Stimulated activated naive B cell treated with anti-CD40 and anti-IgM and Interleukin-4, amounts not matched to agents 10 μg/mL and 1 μg/mL and 100 μg/mL, for 72 hours (primary cell): ENCODE measurements at places on chromosomes 12 and 14.

GRCh38 chr14:71096947-71097346 is 189.7 kb downstream of the PCNX1 start:
- no peak overlapping the region for H3K4me3 ChIP-seq
- peaks cover 2% of the 10 kb centered on the region for H3K4me1 ChIP-seq
- H3K36me3 ChIP-seq: peaks cover 23% of the 10 kb centered on the region
- H3K27me3 ChIP-seq: no peaks in the 10 kb centered on the region

DNA sequence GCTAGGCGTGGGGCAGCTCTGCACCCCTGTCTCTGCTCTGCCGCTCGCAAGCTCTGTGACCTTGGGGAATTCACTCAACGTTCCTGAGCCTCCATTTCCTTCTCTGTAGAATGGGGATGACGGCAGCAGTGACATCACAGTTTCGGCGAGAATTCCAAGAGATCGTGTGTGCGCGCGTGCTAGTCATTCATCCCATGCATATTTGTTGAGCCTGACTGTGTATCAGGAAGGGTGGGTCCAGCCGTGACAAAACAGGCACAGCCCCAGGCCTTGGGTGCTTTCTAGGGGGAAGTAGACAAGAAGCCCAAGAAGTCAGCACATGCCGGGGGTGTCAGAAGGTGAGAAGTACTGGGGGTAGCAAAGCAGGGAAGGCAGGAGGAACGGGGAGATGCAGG is 145.6 kb upstream of the NCOR2 start:
- peak overlapping the region; percentile 94 for H3K27ac ChIP-seq
- DNase-seq: peak; percentile 32
- H3K27me3 ChIP-seq: peaks cover 3% of the 10 kb centered on the region
- no peaks in the 10 kb centered on the region for H3K36me3 ChIP-seq
- peak overlapping the region; percentile 61 for H3K4me3 ChIP-seq
- H3K4me1 ChIP-seq: peaks cover 40% of the 10 kb centered on the region

DNA sequence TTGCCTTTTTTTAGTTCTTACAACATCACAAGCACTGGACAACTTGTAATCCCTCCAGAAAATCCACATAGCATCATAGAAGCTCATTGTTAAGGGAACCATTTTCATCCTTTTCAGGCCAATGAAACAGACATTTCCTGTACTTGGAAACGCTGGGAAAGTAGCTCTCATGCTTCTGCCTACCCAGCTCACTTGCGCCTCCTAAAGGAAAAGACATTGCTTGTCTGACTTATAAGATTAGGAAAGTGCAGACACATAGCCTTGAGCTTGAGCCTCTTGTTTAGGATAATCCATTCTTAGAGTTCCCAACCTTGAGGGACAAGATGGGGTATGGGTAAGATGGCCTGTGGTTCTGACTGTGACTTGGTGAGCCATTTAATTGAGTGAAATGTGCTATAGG is 589.5 kb downstream of the NOVA1 start:
- no peaks in the 10 kb centered on the region for H3K36me3 ChIP-seq
- H3K4me3 ChIP-seq: no peak overlapping the region
- H3K4me1 ChIP-seq: no peaks in the 10 kb centered on the region
- DNase-seq: no peak
- H3K27me3 ChIP-seq: no peaks in the 10 kb centered on the region

DNA sequence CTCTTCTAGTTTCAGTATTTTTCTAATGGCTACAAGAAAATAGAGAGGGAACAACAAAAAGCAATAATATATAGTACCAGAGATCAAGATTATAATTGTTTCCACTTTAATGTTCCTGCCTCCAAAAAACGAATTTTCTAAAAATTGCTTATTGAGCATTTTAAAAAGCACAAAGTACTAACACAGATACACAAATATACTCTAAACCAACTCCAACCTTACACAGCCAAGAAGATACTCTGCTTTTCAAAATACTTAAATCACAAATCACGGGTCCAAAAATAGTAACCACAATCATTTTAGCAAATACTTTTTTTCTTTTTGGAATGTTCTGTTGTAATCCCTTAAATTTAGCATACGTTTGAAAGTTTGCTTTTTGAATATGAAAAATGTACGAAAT is 2.0 kb downstream of the YAF2 start:
- no peak overlapping the region for H3K27ac ChIP-seq
- peaks cover 31% of the 10 kb centered on the region for H3K4me1 ChIP-seq
- H3K36me3 ChIP-seq: peaks cover 4% of the 10 kb centered on the region
- no peaks in the 10 kb centered on the region for H3K27me3 ChIP-seq

DNA sequence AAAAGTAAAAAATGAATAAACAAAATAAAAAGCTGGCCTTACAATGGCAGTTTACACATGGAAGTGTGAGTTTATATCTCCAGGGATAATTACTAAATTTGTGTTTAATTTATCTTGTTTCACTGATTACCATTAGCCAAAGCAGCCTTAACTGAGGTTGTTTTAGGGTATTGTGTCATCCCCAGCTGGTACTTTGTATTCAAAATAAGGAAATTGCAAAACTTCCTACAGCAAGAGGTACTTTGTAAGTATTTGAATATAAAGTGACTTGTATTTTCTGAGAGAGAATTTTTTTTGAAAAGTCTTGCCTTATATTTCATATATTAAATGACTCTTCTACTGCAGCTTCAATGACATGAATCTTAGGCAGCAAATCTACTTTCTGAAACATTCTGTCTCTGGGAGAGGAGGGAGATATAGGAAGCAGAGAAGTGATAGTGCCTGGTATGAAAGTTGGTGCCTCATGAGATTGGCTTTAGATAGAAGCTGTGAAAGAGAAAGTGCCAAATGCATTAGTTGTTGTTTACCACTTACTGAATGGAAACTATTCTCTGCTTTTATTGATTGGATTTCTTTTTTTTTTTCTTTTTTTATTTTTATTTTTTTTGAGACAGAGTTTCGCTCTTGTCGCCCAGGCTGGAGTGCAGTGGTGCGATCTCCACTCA is 6.7 kb downstream of the FNTB start:
- DNase-seq: no peak
- no peaks in the 10 kb centered on the region for H3K27me3 ChIP-seq
- peaks cover 3% of the 10 kb centered on the region for H3K36me3 ChIP-seq
- H3K4me3 ChIP-seq: no peak overlapping the region
- H3K27ac ChIP-seq: no peak overlapping the region

GRCh38 chr12:105748806-105749600 is 389.8 kb downstream of the NUAK1 start:
- no peak overlapping the region for H3K27ac ChIP-seq
- H3K4me3 ChIP-seq: no peak overlapping the region
- no peak for DNase-seq
- no peaks in the 10 kb centered on the region for H3K36me3 ChIP-seq

- H3K4me3 ChIP-seq: no peak overlapping the region
- H3K27me3 ChIP-seq: no peaks in the 10 kb centered on the region
- no peaks in the 10 kb centered on the region for H3K4me1 ChIP-seq
- H3K27ac ChIP-seq: no peak overlapping the region
- no peak for DNase-seq
- peaks cover 6% of the 10 kb centered on the region for H3K36me3 ChIP-seq
Measured at GRCh38 chr14:75859746-75860145, 122.0 kb downstream of the TGFB3 start.

DNA sequence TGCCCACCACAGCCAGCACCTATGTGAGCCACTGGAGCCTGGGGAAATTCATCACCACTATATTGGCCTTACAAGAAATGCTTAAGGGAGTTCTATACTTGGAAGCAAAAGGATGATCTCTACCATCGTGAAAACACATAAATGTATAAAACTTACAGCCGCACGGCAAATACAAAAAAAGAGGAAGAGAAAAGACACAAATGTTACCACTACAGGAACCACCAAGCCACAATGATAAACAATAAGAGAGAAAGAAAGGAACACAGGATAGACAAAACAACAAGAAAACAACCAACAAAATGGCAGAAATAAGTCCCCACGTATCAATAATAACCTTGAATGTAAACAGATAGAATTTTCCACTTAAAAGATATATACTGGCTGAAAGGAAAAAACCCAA is 267.5 kb downstream of the TMEM121 start:
- no peak for DNase-seq
- peak overlapping the region; percentile 40 for H3K4me3 ChIP-seq
- H3K27ac ChIP-seq: peak overlapping the region; percentile 44

DNA sequence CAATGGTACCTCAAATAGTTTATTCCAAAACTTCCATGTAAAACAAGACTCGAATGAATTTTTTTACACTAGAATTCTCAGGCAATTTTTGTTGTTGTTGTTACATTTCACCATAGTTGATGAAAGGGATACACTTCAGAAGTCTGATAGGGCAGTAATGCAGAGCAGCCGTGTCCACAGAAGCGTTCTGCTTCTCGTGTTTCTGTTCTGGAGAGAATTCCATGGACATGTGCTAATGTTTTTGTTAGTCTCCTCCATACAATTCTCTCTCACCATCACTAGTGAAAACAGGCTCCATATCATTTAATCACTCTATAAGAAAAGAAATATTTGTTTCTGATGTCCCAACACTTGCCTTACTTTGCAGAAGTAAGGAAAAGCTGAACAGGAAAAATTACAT is 606.1 kb downstream of the SLC16A7 start:
- H3K36me3 ChIP-seq: no peaks in the 10 kb centered on the region
- H3K4me3 ChIP-seq: no peak overlapping the region
- no peak for DNase-seq
- no peaks in the 10 kb centered on the region for H3K27me3 ChIP-seq
- no peak overlapping the region for H3K27ac ChIP-seq

DNA sequence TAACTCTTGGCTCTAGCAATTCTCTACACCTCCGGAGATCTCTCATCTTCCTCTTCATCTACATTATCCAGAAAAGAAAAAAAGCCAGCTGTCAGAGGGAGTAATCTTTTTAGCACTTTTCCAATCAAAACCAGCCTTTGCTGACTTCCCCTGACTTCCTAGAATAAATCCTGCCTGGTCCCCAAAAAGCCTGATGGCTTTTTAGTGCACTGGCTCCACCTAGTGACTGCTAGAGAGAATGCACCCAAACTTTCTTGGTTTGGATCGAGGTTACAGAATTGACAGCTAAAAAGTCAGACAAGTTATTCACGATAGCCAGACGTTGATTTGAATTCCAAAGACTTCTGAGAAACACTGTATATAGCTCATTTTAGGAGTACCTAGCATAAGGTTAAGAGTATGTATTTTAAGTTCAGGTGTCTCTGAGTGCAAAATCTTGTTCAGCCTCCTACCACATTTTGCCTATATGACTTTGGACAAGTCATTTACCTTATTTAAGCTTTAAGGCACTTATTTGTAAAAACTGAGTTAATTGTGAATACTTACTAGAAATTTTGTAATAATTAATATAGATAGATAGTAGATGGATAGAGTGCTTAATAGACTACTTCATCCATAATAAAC is 185.7 kb upstream of the GRIN2B start:
- H3K4me1 ChIP-seq: peaks cover 17% of the 10 kb centered on the region
- no peaks in the 10 kb centered on the region for H3K27me3 ChIP-seq
- DNase-seq: no peak
- H3K4me3 ChIP-seq: no peak overlapping the region

- DNase-seq: no peak
- peaks cover 82% of the 10 kb centered on the region for H3K4me1 ChIP-seq
- peaks cover 52% of the 10 kb centered on the region for H3K36me3 ChIP-seq
Measured at GRCh38 chr12:57107456-57108155, 3.6 kb downstream of the STAT6 start.

- H3K36me3 ChIP-seq: peaks cover 11% of the 10 kb centered on the region
- H3K4me1 ChIP-seq: no peaks in the 10 kb centered on the region
- no peak overlapping the region for H3K27ac ChIP-seq
Measured at GRCh38 chr12:46711756-46712155, 114.0 kb downstream of the SLC38A4 start.

GRCh38 chr12:24960222-24960855 is 11.4 kb upstream of the BCAT1 start:
- H3K27ac ChIP-seq: no peak overlapping the region
- peaks cover 13% of the 10 kb centered on the region for H3K4me1 ChIP-seq
- no peak overlapping the region for H3K4me3 ChIP-seq
- H3K27me3 ChIP-seq: no peaks in the 10 kb centered on the region
- peaks cover 11% of the 10 kb centered on the region for H3K36me3 ChIP-seq
- DNase-seq: peak; percentile 23

DNA sequence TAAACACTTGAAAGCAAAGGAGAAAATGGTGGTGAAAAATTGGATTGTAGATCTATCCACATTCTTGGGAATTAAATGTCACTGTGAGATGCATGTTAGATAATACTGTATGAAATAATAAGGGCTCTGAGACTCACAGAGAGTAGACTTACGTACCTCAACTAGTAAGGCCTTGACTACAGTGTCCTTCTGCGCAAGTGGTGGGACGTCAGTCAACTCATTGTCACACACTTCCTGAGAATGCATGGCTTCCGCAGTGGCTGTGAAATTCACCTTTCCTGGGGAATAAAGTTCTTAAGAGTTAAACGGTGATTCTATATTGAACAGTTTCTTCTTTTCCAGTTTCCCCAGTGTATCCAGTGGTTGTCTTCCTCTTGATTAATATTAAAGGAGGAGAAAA is 32.6 kb upstream of the PZP start:
- no peak for DNase-seq
- H3K4me3 ChIP-seq: no peak overlapping the region
- peaks cover 8% of the 10 kb centered on the region for H3K4me1 ChIP-seq
- H3K27ac ChIP-seq: no peak overlapping the region
- H3K36me3 ChIP-seq: peaks cover 3% of the 10 kb centered on the region

DNA sequence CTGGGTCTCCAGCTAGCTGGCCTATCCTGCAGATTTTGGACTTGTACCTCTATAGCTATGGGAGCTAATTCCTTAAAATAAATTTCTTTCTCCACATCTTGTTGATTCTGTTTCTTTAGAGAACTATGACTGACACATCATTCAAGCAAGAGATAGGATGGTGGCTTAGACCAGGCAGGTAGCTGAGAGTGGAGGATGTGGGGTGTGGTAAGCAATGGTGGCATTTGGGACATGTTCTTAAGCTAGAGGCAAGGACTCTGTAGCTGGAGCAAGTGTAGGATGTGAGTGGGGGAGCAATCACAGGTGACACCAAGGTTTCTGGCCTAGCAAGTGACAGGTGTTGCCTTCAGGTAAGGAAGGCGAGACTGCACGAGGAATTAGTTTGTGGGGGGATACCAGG is 6.8 kb downstream of the TDRD9 start:
- H3K36me3 ChIP-seq: no peaks in the 10 kb centered on the region
- no peak overlapping the region for H3K27ac ChIP-seq
- no peaks in the 10 kb centered on the region for H3K4me1 ChIP-seq
- H3K4me3 ChIP-seq: no peak overlapping the region
- no peak for DNase-seq
- H3K27me3 ChIP-seq: peaks cover 23% of the 10 kb centered on the region

DNA sequence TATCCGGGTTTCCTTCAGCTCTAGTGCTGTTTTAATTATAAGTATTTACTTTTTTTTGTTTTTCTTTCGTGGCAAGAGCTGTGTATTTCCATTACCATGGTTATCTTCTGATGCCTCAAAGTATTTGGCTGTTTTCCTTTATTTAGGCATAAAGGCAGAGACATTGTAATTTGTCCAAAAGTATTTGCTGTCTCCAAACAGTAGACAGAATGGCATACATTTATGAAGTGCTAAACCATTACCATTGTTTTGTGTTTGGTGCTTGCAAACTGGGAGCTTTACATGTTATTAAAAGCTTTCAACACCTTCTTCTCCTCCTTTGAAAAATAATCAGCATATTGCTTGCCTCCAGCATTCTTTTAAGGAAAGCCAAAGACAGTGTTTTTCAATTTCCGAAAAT is 46.3 kb downstream of the FLRT2 start:
- H3K27me3 ChIP-seq: no peaks in the 10 kb centered on the region
- no peak overlapping the region for H3K4me3 ChIP-seq
- no peak for DNase-seq

- H3K36me3 ChIP-seq: no peaks in the 10 kb centered on the region
- no peak for DNase-seq
- no peak overlapping the region for H3K27ac ChIP-seq
- no peak overlapping the region for H3K4me3 ChIP-seq
- no peaks in the 10 kb centered on the region for H3K4me1 ChIP-seq
Measured at GRCh38 chr12:41891226-41891625, 253.4 kb downstream of the GXYLT1 start.
